HS-27A (cell line): ENCODE measurements at places on chromosomes 3 and 15.

DNA sequence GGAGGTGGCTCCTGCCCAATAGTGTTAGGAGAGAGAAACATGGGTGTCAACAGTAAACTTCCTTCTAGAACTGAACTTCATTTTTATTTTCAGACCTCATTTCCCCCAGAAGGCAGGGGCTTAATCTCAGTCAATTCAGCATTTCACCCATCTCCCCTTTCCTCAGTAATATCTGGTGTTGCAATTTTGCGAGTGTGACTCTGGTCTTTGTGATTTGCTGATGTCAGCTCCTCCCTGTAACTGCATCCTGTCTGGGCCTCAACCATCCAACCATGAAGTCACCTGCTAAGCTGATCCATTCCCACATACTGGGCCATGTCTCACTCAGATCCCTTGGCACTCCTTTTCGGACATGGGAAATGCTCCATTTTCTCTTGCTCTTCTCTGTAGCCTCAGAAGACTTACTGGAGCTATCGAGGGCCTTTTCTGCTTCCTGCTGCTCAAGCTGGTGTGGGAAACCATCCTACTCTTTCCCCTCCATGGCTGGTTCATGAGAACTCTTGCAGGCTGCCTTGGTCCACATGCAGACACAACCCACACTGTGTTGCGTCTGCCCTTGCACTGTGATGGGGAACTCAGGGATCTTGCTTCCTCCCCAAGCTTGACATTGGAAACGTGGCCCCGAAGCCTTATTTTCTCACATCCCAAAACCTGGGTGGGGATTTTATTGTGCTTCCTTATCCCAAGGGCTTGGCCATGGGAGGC lies 24.6 kb downstream of the CCR4 start:
- no peak for DNase-seq

DNA sequence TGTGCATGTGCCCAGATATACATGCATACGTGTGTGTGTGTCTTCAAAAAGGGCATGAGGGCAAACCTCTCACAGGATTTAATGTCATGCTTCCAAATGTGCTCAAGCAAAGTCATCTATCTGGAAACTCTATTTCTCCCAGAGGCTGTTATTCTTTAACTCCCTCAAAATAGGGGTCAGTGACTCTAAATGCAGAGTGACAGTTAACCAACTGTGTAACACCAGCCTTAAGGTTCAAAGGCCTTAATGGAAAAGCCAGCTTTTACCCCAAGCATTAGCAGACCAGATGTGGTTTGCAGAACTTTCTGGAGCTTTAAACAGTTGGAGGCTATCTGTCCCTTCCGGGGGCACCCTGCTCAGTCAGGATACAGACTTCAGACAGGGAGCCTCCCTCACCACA lies 70.4 kb upstream of the SLC7A14 start:
- DNase-seq = no peak

DNA sequence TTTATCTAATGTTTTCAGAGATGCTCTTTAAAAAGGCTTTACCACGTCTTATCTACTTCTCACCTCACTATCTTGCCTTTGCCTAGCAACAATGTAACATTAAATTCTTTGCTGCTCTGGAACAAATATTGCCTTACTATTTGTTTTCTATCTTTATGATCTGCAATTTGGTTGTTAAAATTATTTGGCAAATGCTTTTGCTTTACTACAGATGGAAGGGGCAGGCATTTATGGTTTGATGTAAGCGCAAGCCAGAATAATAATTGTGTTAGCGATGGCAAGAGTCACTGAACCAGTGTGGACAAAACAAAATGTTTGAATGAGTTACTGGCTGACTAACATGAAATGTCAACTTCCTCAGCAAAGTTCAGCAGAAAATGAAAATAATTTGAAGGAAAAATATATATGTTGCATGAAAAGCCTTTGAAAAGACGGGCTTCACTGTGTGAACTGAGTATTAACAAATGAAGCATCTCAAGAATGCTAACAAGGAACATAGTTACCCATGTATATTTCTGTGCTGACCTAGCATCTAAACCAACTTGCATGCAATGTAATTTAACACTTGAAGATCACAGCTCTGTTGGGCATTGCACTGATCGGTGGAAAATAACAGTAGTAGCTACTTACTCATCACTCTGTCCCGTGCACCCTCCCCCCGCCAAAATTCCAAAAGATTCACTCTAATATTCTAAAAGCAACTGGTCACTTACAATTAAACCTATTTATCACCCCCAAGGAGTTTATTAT lies 454.0 kb upstream of the ARHGEF26 start:
- no peak for DNase-seq

DNA sequence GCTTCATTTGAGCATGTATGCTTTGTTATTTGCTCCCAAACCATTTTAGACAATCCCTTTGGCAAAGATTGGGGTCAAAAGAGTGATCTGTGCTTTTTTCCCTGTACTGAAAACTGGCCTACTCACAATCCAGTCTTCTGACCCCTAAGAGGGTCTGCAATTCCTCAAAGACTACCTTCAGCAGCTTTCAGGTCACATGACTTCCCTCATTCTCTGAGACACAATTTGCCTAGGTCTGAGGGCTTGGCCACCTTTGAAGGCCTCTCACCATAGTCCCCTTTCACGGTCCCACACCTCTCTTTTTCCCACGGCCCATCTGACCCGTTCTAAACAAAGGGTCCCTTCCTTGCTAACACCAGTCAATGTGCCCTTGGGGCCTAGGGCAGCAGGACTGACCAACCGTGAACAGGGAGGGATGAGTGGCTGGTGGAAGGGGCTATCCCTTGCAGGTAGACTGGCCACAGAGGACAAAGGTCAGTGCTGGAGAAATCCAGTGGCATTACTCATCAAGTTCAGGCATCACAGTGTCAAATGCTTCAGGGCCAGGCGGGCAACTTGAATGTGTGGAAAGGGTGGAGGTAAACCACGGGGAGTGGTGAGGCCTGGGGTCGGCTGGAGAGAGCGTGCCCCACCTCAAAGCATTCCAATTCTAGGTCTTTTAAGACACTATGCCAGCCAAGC lies 10.8 kb downstream of the RASL12 start:
- no peak for DNase-seq

- no peak for DNase-seq
Observed at GRCh38 chr15:26628879-26629529, 143.9 kb downstream of the GABRB3 start.

GRCh38 chr3:30754426-30754825 lies 140.0 kb downstream of the GADL1 start:
- DNase-seq = no peak

DNA sequence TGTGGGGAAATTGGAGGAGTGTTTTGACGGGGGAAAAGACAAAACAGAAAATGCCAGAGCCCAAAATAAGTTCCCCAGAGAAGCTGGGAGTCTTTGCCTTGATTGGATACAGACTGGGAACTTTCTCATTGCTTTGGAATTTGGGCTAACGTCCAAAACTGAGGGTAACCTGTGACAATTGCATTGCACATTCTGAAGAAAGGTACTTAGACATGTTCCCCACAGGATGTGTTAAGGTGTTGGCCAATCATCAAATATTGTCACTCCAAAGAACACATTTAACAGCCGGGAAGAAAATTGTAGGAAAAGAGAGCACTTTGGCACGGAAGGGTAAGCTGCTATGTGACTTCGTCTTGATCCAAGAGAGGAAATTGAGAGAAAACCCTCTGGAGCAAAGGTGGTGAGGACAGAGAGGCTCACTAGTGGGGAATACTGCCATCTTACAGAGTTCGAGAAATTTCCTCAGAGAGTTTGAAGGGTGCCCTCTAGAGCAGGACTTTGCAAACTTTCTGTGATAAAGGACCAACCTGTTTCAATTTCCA lies 619.5 kb upstream of the TBL1XR1 start:
- DNase-seq = no peak

DNA sequence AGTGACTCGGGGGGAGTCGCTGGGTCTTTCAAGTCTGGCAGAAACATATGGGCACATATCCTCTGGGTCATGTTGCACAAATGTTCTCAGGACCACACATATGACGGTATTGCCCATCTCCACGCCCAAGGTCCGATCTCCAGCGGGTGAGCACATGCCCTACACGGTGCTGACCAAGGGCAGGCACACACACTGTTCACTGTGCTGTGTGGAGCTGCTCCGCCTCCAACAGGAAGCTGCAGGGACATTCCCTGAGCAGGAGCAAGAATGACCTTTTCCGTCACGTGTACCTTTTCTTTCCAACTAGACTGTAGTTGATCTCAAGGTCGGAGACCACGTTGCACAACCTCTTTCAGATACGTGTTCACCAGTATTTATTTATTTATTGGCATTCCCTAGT lies 41.7 kb upstream of the B3GNT5 start:
- no peak for DNase-seq
